ENCODE measurements at places on chromosomes 13 and 19.

DNA sequence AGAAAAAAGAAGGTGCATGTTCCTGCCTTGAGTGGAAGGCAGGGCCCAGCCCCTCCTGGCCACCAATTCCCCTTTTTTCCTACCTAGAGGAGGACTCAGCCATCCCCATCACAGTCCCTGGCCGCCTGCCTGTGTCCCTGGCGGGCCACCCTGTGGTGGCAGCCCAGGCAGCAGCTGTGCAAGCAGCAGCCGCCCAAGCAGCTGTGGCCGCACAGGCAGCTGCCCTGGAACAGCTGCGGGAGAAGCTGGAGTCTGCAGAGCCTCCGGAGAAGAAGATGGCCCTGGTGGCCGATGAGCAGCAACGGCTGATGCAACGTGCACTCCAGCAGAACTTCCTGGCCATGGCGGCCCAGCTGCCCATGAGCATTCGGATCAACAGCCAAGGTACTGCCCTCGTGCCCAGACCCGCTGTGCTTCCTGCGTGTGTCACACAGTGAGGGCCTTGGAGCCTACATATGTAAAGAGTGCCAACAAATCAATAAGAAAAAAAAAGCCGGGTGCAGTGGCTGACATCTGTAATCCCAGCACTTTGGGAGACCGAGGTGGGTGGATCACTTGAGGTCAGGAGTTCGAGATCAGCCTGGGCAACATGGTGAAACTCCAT is 17.6 kb upstream of the WDR18 start:
- DNase-seq = no peak

DNA sequence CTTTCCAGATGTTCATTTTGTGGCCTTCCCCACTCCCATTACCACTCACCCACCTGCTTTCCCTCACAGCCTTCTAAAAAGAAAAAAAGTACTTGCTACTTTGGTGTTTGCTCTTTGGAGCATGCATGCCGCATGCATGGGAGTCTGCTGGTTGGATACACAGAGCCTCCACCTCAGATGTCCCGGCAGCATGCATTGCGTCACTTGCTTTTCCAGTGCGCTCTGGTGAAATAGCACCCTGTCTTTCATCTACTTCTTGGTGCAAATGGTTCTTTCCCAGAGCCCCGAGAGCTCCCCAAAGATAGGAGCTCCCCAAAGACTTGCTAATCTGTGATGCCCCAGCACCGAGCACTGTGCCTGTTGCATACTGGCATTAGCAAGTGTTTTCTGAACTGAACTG is 333.2 kb upstream of the ZNF507 start:
- DNase-seq = no peak

- no peak for DNase-seq
Observed at GRCh38 chr19:7199613-7200533, 94.3 kb downstream of the INSR start.

DNA sequence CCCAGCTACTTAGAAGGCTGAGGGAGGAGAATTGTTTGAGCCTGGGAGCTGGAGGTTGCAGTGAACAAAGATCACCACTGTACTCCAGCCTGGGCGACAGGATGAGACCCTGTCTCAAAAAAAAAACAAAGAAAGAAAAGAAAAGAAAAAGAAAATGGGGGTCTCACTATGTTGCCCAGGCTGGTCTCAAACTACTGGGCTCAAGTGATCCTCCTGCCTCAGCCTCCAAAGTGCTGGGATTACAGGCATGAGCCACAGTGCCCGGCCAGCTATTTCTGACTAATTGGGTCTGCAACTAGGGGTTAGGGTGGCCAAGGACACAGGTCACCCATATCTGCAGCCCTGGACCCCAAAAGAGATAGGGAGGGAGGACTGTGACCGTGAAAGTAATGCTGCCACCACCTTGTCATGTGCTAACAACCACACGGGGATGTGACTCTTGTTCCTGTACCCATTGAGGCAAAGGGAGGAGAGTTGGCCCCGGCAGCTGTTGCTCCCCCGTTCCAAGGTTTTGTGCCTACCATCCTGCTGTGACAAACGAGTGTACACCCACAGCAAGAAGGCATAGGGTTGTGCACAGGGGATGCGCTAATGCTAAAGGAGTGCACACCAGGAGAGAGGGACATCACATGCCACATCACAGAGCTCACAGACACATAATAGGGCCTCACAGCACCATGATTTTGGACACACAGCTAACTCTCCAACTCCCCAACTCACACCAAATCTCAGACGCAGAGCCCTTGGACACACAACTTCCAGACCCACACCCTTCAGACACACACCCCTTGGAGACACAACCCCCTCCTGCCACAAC is 619 bp downstream of the MEF2B start:
- DNase-seq = no peak

DNA sequence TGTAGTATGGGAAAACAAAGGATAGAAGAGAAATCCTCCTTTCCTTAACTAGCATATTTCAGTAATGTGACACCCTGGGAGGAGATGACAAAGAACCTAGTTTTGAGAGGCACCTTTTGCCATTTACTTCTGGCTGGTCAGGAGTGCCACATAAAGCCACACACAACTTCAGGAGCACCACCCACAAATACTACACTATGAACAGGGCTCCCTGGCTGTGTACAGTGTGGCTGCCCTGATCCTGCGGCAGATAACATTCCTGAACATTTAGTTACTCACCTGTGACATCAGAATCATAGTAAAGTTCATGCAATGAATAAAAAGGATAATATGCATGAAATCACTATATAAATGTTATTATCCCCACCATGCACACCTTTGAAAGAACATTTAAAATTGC is 17.4 kb upstream of the IRS2 start:
- DNase-seq = no peak

- no peak for DNase-seq
Observed at GRCh38 chr19:13165162-13165997, 15.2 kb downstream of the IER2 start.

DNA sequence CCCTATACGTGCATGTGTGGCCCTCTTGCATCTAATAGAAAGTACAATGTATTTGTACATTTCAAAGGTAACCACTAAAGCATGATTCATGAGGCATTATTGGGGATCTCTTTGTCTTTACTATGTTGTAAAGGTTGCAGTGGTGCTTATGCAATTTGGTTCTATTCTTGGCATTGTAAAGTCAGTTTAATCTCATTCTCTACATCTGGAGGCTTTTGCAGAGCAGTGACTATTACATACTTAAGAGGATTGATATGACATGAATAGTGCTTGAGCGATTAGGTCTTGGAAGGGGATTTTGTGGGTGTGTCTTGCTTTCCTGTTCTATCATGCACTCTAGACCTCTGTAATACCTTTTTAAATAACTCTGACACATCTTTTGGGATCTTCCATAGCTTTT is 610.0 kb downstream of the EFNB2 start:
- DNase-seq = no peak

DNA sequence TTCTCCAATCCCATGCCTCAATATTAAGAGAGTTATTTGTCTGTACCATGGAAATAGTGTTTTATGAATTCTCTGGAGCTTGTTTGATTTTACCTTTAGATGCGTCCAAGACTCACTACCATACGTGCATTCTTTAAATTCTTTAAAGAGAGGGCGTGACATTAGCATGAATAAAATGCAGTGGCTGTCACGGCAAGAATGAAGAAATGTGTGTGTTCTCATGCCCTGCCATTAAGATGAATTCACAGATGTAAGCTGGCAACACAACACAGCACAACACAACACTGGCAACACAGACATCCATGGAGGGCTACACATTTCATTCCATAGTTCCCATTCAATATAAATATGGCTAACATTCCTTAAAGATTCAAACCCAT is 213.4 kb downstream of the ENOX1 start:
- no peak for DNase-seq

DNA sequence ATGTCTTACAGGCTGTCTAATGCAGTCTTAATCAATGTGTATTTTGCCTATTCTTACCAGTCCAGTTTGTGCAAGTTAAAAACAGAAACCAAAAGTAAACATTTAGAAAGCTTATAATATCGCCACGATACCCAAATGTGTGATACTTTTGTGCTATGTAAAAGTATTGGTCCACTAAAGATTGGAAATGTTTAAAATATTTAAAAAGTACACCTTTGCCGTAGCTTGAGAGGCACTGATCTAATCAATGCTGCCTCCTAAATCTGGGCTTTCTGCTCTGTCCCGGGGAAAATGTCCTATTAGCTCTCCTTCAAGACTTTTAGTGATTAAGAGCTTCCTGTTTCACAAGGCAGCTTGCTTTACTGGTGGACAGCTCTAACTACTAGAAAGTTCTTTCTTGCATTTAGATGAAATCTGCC is 64.7 kb downstream of the DNAJC15 start:
- no peak for DNase-seq

DNA sequence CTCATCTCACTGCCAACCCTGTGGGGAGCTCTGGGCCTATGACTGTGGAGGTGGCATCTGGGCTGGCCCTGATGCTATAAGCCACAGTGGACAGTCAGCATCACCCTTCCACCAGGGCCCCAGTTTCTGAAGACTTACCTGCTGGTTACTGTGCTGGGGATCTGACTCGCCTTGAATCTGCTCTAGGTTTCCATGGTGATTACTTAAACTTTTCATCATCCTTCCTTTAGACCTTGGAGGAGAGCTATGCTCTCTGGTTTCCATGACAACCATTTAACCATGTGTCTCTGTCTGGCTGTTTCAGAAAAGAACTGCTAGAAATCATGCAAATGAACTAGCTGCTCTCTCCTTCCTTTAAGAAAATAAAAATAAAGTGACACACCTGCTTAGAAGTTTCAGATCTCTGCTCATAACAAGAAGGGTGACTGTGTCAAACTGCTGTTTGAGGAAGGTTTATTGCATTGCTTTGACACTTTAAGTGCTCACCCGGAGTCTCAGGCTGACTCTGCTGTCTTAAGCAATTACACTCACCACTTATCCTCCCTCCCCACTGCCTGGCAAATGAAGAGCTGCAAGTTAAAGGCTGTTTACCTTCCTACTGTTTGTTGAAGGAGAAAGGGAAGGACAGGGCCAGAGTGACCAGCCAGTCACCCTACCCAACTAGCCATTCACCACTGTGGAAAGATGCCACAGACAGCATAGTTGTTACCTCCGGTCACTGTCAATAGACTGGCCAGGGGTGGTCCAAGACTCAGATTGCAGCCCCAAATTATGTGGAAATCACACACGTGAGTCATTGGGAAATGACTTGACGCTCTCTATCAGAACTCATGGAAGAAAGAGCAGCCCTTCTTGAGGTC is 87.6 kb downstream of the HSPH1 start:
- no peak for DNase-seq

DNA sequence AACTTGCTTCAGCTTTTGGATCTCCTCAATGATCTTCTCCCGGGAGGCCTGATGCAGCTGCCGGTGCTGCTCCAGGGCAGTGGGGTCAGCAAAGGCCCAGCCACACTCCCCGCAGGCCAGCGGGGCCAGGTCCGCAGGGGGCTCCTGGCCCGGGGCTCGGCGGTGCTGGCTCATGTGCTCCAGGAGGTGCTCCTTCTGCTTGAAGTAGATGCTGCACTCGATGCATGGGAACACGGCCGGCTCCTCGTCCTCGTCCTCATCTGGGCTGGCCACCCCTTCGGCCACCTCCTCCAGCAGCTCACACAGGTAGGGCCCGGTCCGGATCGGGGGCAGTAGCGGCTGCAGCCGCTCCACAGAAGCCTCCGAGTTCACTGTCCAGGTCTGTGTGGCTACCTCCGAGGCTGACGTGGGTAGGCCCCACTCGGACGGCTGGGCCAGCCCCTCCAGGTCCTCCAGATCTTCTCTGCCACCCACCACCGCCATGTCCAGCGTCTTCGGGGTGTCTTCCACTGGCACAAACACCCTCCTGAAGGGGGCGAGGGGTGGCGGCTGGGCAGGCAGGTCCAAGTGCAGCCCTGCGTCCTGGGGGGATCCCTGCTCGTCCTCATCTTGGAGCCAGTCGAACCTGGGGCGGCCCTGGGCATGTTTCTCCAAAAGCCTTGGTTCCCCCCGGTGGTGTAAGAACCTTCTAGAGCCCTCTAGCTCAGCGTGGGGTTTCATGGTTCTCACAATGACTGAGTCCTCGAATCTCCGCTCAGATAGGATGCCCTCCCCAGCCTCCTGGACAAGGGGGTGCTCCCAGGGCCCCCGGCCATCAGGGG is 9.7 kb downstream of the WIZ start:
- no peak for DNase-seq

DNA sequence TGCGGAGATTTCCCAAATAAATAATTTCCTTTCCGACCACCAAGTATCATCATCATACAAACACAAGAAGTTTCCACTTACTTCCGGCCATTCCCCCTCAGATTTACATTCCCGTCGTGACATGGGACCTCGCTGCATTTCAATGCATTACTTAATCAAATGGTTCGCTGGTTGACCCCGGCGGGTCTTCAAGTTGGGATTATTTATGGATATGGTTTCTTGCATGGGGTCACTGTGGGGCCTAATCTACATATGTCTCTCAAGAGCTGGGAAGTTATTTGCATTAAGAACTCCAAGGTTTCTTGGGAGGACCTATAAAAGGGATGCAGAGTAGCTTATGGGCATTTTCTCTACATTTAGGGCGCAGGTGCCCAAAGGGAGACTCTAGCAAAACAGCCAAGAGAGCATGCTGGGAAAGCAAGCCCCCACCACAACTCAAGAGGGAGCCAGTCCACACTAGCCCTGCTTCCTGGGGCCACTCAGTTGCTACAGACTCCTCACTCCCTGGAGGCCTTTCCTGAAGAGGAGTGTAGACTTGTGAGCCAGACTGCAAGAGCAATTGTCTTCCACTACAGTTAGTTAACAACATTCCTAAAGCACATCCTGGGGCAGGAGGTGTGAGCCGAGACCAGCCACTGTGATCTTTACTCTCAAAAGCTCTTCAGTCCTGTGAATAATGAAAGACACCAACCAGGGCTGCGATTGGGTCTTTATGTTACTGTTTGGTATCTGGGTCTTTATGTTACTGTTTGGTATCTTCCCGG is 125.3 kb downstream of the KATNAL1 start:
- no peak for DNase-seq

DNA sequence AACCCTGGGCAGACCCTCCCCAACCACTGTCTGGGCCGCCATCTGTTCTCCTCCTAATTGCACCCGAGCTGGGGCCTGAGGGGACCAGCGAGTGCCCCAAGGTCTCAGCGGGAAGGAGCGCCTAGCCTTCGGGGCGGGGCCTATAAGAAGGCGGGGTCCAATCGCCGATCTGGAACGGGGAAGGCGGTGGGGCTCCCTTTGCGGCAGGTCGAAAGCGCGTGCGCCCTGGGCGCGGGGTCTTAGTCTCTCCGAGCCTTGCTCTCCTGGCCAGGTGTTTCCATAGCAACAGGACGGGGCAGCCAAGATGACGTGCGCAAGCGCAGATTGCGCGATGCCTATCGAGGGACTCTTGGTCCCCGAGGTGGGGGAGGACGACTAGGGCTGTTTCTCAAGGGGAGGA is 2.8 kb downstream of the MAST1 start:
- no peak for DNase-seq

DNA sequence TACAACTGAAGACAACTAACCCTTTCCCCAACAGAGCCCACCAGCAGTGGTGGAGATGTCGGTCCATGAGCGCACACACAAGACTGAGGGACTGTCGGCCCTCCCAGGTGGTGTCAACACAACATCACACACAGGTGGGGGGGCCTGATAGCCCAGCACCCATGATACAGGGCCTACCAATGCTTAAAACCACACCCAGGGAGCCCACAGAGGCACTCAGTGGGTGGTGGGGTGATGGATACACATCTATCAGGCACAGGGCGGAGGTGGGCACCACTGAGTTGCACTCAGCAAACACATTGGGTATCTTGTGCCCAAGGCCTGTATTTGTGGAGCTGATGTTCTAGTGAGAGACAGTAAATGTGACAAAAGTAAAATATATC is 7.0 kb upstream of the ZFP36 start:
- DNase-seq = no peak

All from stimulated activated effector memory CD8-positive, alpha-beta T cell treated with anti-CD3 and anti-CD28 coated beads, Interleukin-12 subunit alpha, Interleukin-12 subunit beta, amount 100 ng/mL, for 72 hours (primary cell).